ENCODE measurements at places on chromosomes 5 and 9. TPM values are rescaled to one million over a fixed set of nuclear protein-coding genes. Genes with fewer than 3 reads are reported as not detected.

- DNase-seq: no peak
Measured at GRCh38 chr9:20844916-20845315, 160.9 kb downstream of the FOCAD start.

GRCh38 chr5:164207646-164208045 lies 702.2 kb downstream of the MAT2B start:
- no peak for DNase-seq

Gene C9
- not detected for total RNA-seq

DNA sequence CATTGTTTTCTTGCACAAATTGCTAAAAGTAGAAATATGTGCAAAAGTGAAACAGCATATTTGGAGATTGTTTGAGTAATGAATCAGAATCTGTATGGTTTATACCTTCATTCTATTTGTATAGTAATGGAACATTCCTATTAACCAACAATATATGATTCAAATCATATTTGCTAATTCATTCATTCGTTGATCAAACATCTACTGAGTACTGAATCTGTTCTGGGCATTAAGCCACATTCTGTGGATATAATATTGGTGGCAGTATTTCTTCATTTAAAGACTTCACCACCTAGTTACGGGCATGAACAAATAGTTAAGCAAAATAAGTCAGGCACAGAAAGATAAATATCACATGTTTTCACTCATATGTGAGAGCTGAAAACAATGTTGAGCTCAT lies 385.7 kb downstream of the MTRR start:
- DNase-seq: no peak

DNA sequence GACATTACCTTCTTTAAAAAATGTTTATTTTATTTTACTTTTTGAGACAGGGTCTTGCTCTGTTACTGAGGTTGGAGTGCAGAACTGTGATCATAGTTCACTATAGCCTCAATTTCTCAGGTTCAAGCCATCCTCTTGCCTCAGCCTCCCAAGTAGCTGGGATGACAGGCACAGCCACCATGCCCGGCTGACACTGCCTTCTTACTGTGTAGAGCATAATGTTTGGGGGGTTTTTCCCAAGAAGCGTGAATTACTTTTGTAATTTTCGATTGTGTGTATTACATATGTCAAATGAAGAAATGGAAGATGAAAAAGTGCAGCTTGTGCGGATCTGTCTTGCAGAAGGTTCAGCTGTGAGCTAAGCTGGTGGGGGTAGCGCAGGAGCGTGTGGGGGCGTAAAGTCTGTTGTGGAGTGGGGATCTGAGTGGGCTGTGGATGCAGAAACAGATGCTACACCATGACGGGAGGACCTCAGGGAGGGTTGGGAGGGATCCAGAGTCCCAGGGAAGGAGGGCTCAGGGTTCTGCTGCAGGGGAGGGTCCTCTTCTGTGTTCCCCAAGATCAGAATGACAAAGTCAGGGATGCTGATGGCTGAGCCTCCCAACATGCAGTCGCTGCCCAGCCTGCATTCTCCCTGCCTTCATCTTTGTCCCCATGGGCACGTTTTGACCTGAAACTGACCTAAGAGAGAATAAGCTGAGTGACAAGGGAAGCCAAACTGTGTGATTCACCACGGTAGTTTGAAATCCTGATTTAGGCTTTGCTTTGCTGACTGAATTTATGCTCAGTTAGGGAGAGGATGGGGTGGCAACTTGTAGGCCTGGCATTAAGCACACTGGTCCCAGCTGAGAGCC lies 6.8 kb upstream of the ANKRD33B start:
- DNase-seq: no peak

DNA sequence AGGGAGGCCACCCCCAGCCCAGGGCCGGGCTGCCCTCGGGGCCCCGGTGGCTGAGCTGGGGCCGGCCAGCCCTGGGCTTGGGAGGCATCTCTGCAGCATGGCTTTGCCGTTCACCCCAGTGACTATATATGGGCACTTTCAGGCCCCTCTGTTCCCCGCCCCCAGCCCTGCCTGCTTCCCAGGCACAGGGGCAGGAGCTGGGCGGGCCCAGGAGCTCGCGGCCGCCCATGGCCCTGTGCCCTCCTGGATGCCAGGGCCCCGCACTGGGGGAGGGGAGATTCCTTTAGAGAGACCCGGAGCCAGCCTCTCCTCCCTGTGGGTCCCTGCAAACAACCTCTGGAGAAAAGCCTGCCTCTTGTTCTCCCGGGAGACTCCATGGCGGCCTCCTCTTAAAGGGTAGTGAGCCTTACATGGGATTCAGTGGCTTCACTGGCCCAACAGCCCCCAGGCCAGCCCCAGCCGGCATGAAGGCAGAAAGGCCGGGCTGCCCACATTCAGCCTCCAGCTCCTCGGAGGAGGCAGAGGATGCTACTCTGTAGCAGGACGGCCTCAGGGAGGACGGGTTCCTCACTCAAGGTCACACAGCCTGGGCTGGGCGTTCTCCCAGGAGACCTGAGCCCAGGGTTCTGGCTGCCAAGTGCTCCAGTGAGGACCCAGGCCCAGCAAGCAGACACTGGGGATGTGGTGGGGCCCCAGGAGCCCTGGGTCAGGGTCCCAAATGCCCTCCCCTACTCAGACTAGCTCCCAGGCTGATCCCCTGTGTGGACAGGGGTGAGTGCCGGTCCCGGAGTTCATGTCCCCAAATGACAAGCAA lies 4.1 kb downstream of the NACC2 start:
- DNase-seq: no peak

DNA sequence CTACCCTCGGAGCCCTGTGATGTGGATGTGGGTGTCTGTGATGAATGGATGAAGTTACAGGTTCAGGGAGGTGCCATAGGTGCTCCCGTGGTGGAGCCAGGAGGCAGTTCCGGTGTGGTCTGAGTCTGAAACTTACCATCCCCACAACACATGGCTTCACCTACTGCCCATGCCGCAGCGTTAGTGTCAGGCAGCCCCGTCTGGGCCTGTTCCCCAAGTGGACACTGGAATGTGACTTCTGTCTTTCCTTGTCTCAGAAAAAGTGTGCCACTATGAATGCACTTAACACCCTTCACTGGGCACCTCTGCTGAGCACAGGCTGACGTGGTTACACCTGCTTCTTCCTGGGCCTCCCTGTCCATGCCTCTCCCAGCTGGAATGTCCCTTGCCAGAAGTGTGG lies 8.6 kb downstream of the ANKRD33B start:
- no peak for DNase-seq

Gene ZNF883
- 0.44 TPM for total RNA-seq

DNA sequence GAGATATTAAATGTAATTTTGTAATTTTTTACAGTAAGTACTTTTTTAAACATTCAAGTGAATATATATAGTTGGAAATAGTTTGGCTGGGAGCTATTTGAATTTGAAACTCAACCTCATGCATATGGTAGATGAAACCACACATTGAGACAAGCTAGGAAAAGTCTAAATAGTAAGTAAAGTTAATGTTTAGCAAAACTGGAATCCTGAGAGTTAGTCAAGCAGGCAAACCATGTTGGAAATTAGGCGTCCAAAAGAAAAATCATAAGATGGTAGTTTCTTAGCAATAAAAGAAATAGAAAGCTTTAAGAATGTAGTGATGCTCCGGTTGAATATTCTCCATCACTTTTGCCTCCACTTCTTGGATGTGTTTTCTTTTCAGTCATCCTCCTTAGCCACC lies 657.1 kb upstream of the CDH10 start:
- DNase-seq: no peak

Gene RASGRF2
- total RNA-seq: 9.2 TPM

DNA sequence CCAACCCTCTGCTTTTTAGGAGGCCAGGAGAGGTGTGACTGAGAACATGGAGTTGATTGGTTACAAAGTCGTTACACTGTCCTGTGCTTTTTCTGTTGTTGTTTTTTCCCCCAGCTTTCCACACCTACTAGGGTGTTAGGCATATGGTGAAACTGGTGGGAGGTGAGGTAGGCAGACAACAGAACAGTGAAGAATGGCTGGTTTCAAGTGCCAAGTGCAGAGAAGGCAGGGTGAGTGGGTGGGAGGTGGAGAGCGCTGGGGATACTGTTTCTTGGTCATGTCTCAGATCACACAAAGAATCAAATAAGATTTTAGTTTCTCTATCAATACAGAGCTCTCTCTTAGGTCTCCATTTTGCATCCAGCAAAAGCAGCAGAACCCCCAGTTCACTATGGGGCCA lies 2.2 kb upstream of the SPTAN1 start:
- DNase-seq: peak; percentile 61

DNA sequence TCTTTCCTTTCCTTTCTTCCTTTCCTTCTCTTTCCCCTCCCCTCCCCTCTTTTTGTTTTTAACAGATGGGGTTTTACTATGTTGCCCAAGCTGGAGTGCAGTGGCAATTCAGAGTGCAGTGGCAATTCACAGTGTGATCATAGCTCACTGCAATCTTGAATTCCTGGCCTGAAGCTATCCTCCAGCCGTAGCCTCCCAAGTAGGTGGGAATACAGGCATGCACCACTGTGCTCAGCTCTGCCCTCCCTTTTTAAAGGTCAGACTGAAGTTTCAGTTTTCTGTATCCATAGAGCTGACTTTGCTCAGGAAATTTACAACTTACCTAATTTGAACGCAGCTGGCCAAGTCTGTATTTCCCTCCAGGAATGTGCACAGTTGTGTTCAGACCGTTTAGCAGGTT lies 696 bp downstream of the CCL28 start:
- DNase-seq: no peak

DNA sequence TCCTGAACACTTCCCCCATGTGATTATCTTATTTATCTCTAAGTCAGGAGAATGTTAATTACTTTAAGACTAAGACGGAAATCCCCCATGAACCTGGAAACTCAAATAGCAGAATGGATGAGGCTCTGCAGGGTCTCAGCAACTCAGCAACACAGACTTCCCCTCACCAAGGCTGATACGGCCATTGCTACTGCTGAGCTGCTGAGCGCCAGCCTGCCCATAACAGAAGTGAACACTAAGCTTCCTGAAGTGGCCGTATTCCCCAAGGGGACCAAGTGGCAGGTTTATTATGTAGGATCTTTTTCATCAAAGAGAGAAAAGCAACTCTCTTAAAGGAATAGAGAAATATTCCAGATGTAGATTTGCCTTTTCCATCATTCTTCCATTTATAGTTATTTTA lies 311.1 kb downstream of the RFX3 start:
- no peak for DNase-seq

Gene ZNF346
- 13.4 TPM for total RNA-seq

Gene C6
- not detected for total RNA-seq

GRCh38 chr9:95264954-95265615 lies 52.4 kb downstream of the FANCC start:
- DNase-seq: no peak

DNA sequence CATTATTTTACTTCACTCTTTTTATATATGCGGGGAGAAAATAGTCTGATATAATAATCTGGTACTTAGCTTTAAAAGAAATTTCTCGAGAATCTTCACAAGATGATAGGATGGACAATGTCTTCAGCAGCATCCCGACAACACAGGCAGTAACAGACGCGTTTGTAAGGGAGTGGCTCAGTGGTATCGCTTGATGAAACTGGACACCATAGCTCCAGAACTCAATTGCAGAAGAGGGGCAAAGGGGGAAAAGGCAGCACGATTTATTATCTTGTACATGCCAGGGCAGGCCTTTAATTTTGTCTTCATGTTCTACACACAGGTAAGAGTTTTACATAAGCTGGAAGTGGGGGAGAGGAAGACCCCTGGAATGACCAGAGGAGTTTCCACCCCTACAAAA lies 15.7 kb downstream of the IL4 start:
- DNase-seq: no peak

DNA sequence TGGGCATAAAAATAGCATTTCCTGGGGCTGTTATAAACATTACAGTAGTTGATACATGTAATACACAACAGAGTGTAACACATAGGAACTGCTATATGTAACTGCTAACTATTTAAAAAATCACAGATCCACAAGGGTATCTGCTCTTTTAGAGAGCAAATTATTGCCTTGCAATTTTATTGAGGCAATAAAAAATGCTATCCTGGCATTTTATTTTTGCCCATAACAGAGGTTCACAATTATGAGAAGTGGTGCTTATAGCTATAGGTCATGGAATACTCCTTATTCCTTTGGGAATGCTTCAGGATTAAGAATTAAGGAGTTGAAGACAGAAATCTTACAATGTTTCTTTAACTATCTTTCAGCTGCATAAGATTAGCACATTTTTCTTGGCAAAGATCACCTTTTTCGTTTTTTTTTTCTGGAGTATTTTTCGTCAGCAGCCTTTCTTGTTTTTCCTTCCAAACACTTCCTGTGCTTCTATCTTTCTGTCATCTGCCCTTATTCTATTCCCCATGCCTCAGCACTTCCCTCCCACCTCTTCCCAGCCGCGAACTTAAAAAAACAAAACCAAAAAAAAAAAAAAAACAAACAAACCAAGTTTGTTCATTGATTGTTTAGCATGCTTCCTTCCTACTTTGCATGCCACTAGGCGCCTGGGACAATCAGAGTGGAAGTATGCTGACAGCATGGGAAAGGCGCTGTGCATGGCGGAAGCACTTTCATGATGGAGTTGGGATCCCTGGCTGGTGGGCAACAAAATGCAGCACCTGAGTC lies 264.2 kb downstream of the MAST4 start:
- DNase-seq: no peak

- DNase-seq: no peak
Measured at GRCh38 chr5:145934276-145934675, 2.1 kb upstream of the SH3RF2 start.

DNA sequence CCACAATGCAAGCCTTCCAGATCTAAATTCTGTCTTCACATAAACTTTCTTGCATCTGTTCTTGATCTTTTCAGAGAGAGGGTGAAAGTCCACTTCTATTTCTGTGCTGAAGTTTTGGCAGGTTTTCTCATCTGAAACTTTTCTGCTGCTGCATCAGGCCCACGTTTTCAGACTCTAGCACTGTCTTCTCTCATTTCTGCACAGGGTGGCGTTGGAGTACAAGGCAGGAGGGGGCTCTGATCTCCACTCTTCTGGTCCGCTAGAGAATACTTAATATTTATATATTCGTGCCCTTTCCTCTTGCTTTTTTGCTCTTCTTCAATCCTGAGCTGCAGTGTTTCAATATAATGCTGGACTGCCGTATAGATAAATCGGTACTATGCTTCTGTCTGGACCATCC lies 204.0 kb upstream of the PRDM9 start:
- DNase-seq: no peak

Gene ENTPD2
- total RNA-seq: not detected
